ENCODE measurements at places on chromosomes 5 and 9.
A peak's percentile ranks its signal among the peaks of the same experiment; 100 is the strongest.

DNA sequence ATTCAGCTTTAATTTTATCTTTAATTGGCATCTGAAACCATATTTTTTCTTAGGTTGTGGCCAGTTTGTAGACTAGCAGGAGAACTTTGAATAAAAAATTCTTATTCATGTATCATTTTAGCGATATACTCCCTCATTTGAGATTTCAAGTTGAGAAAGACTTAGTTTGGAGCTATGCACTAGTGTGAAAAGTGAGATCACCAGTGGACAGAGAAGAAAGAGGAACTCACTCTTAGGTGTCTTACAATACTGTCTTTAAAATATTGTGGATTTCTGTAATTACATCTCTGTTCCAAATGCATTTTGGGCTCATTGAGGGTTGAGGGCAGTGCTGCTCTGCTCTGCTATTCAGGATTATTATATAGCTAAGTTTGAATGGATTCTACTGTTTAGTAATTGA lies 54.7 kb downstream of the NAA35 start:
- DNase-seq = no peak
- H3K27ac ChIP-seq = no peak overlapping the region
- no peak overlapping the region for H3K4me3 ChIP-seq
- no peaks in the 10 kb centered on the region for H3K27me3 ChIP-seq

DNA sequence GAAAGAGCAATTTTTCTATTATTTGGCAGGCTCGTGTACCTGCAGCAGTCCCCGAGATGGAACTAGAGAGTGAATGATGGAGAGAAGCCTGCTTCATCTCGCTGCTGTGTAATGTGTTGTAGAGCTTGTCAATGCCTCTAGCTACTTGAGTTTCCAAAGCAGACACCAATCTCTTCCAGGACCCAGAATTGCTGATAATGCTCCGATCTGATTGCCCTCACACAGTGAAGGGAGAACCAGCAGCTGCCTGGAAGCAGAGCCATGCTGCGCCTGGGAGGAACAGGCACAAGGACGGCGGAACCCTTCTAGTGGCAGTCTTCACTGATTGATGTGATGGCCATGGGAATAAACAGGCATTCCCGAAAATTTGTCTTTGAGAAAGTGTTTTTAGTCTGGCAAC lies 288.0 kb downstream of the ICE1 start:
- no peak overlapping the region for H3K27ac ChIP-seq
- H3K27me3 ChIP-seq = peaks cover under 1% of the 10 kb centered on the region
- no peak overlapping the region for H3K4me3 ChIP-seq
- DNase-seq = no peak
- no peaks in the 10 kb centered on the region for H3K4me1 ChIP-seq

GRCh38 chr5:111159845-111160244 lies 64.3 kb upstream of the CAMK4 start:
- H3K4me3 ChIP-seq = no peak overlapping the region
- no peaks in the 10 kb centered on the region for H3K4me1 ChIP-seq
- H3K36me3 ChIP-seq = no peaks in the 10 kb centered on the region
- DNase-seq = no peak

GRCh38 chr9:110303133-110303532 lies 34.5 kb downstream of the TXNDC8 start:
- no peak for DNase-seq
- no peaks in the 10 kb centered on the region for H3K4me1 ChIP-seq
- H3K36me3 ChIP-seq = peaks cover 2% of the 10 kb centered on the region
- H3K4me3 ChIP-seq = no peak overlapping the region

DNA sequence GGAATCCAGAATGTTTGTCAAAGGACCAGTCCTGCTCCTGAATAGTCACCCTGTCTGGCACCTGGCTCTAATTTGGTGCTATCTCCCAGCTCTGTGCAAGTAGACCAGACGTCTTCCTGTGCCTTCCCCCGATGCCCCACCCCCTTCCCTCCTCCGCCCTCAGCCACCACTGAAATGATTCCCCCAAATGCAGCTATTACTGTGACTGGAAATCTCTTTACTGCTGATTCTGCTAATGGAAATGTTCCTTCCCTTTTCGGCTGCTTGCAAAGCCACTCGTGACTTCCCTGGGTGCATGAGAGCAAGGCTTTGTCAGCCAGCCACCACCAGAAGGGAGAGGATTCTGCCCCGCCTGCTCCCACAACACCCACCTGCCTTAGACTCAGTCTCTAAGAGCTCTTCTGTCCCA lies 11.4 kb downstream of the ASTN2 start:
- H3K4me1 ChIP-seq = no peaks in the 10 kb centered on the region
- H3K27ac ChIP-seq = no peak overlapping the region
- H3K36me3 ChIP-seq = no peaks in the 10 kb centered on the region
- H3K27me3 ChIP-seq = no peaks in the 10 kb centered on the region
- DNase-seq = no peak

DNA sequence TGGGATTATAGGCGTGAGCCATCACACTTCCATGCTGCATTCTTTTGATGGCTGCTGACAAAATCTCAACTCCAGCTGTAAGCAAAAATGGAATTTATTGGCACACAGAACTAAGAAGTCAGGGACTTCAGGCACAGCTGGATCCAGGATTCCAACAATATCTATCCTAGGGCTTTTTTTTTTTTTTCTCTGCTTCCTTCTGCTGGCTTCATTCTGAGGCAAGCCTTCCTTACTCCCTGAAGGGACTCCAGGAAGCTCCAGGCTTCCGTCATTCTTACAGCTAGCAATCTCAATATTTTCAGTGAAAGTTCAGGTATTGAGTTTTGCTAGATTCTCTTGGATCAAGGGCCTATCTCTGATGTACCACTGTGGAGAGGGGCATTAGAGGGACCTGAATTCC lies 66.1 kb downstream of the GALNT12 start:
- no peaks in the 10 kb centered on the region for H3K4me1 ChIP-seq
- H3K27ac ChIP-seq = no peak overlapping the region
- H3K36me3 ChIP-seq = no peaks in the 10 kb centered on the region
- H3K27me3 ChIP-seq = peaks cover 33% of the 10 kb centered on the region
- H3K4me3 ChIP-seq = no peak overlapping the region

DNA sequence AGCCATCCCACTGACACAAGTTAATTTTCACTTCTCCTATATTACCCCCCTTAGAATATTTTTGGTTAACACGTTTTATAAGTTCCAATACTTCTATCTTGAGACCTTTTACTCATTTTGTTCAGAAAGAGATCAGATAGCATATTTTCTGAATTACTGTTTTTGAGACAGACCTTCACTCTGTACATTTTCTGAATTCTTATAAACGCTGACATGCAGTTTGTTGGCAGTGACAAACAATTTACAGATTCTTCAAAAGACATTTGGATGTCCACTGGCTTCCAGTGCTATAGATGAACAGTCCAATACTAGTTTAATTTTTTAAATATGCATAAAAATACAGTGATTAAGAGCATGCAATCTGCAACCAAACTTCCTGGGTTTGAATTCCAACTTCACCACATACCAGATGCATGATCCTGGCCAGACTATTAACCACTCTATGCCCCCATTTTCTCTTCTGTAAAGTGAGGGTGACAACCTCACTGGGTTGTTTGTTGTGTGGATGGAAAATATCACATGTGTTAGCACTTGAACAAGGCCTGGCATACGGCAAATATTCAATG lies 142.1 kb downstream of the AGTPBP1 start:
- H3K27me3 ChIP-seq = no peaks in the 10 kb centered on the region
- no peak overlapping the region for H3K4me3 ChIP-seq
- no peak for DNase-seq
- peaks cover 21% of the 10 kb centered on the region for H3K36me3 ChIP-seq
- H3K4me1 ChIP-seq = peaks cover 31% of the 10 kb centered on the region

GRCh38 chr5:122882831-122883230 lies 37.4 kb downstream of the SNX24 start:
- no peaks in the 10 kb centered on the region for H3K4me1 ChIP-seq
- no peaks in the 10 kb centered on the region for H3K27me3 ChIP-seq
- H3K4me3 ChIP-seq = no peak overlapping the region
- no peak for DNase-seq
- no peaks in the 10 kb centered on the region for H3K36me3 ChIP-seq

GRCh38 chr5:113128082-113128481 lies 151.5 kb downstream of the DCP2 start:
- H3K27ac ChIP-seq = no peak overlapping the region
- no peaks in the 10 kb centered on the region for H3K27me3 ChIP-seq
- H3K4me3 ChIP-seq = no peak overlapping the region

- no peak overlapping the region for H3K27ac ChIP-seq
- H3K36me3 ChIP-seq = peaks cover 31% of the 10 kb centered on the region
- no peak overlapping the region for H3K4me3 ChIP-seq
- H3K27me3 ChIP-seq = no peaks in the 10 kb centered on the region
- no peak for DNase-seq
Observed at GRCh38 chr9:83960991-83961390, 19.0 kb downstream of the HNRNPK start.

GRCh38 chr5:10528056-10528816 lies 35.6 kb upstream of the ANKRD33B start:
- peaks cover 18% of the 10 kb centered on the region for H3K27me3 ChIP-seq
- no peak for DNase-seq
- H3K4me3 ChIP-seq = no peak overlapping the region
- no peak overlapping the region for H3K27ac ChIP-seq
- no peaks in the 10 kb centered on the region for H3K4me1 ChIP-seq

DNA sequence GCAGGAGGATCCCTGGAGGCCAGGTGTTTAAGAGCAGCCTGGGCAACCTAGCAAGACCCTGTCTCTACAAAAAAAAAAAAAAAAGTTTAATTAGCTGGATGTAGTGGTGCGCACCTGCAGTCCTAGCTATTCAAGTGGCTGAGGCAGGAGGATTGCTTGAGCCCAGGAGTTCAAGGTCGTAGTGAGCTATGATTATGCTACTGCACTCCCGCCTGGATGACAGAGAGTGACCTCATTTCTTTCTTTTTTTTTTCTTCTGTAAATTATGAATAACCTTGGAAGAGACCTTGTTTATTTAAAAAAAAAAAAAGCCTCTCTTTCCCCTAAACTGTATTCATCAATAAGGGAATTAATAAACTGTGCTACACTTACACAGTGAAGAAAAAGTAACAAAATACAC lies 43.6 kb upstream of the SLC30A5 start:
- peaks cover 3% of the 10 kb centered on the region for H3K36me3 ChIP-seq
- H3K27me3 ChIP-seq = peaks cover 8% of the 10 kb centered on the region
- H3K27ac ChIP-seq = no peak overlapping the region
- DNase-seq = no peak
- no peak overlapping the region for H3K4me3 ChIP-seq
- H3K4me1 ChIP-seq = no peaks in the 10 kb centered on the region

DNA sequence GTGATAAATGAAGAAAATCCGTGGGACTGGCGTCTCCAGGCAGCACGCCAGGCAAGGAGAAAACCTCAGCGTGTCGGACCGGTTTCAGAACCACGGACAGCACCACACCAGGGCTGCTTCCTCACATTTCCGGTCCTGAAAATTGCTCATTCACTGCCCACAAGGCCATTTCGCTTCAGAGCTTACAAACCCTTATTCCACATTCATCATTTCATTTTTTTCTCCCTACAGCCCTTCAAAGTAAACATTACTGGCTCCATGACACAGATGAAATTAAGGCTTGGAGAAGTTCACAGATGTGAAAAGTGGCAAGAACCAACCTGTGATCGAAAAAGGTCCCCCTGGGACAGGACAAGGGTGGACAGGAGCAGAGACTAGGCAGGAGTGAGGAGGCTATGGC lies 1.5 kb upstream of the GPRIN1 start:
- peaks cover 10% of the 10 kb centered on the region for H3K4me1 ChIP-seq
- H3K36me3 ChIP-seq = peaks cover 21% of the 10 kb centered on the region
- DNase-seq = peak; percentile 39
